ENCODE measurements at places on chromosomes 12 and 14. TPM values are rescaled to one million over a fixed set of nuclear protein-coding genes. Genes with fewer than 3 reads are reported as not detected.

The RASAL1 gene
- not detected for total RNA-seq

The MRPS35 gene
- 39.0 TPM for total RNA-seq

The HSPB8 gene
- not detected for total RNA-seq

The GLT1D1 gene
- total RNA-seq, result 0.22 TPM

The CDC42BPB gene
- total RNA-seq, result 1.2 TPM

The NOS1 gene
- total RNA-seq, result not detected

The SIX6 gene
- not detected for total RNA-seq

The CPNE6 gene
- total RNA-seq, result not detected

The SERPINA5 gene
- not detected for total RNA-seq

The ACSM4 gene
- not detected for total RNA-seq

The CCDC177 gene
- not detected for total RNA-seq

The LIN7A gene
- total RNA-seq, result 1.5 TPM

The FAIM2 gene
- 0.83 TPM for total RNA-seq

The CD163 gene
- total RNA-seq, result not detected

The LMO3 gene
- total RNA-seq, result not detected

The SIX1 gene
- total RNA-seq, result 1.2 TPM

The ZC2HC1C gene
- 1.3 TPM for total RNA-seq

The ZNF740 gene
- 51.7 TPM for total RNA-seq

The ASCL1 gene
- not detected for total RNA-seq

The SRRM4 gene
- total RNA-seq, result not detected

The RNASE7 gene
- total RNA-seq, result not detected

The ESPL1 gene
- total RNA-seq, result 63.4 TPM

The MFAP5 gene
- total RNA-seq, result not detected

The PEBP1 gene
- total RNA-seq, result 111 TPM

The SEC23A gene
- 60.0 TPM for total RNA-seq

The COCH gene
- total RNA-seq, result 0.51 TPM

The PRIMA1 gene
- not detected for total RNA-seq
